ENCODE measurements at places on chromosomes 6 and 20. TPM values are rescaled to one million over a fixed set of nuclear protein-coding genes. Genes with fewer than 3 reads are reported as not detected.

The GMNN gene
- total RNA-seq, result 4.4 TPM

GRCh38 chr6:145235207-145235606 lies 500.1 kb downstream of the EPM2A start:
- H3K4me3 ChIP-seq, result no peak overlapping the region
- no peaks in the 10 kb centered on the region for H3K27me3 ChIP-seq
- no peaks in the 10 kb centered on the region for H3K36me3 ChIP-seq
- H3K4me1 ChIP-seq, result no peaks in the 10 kb centered on the region
- DNase-seq, result no peak

DNA sequence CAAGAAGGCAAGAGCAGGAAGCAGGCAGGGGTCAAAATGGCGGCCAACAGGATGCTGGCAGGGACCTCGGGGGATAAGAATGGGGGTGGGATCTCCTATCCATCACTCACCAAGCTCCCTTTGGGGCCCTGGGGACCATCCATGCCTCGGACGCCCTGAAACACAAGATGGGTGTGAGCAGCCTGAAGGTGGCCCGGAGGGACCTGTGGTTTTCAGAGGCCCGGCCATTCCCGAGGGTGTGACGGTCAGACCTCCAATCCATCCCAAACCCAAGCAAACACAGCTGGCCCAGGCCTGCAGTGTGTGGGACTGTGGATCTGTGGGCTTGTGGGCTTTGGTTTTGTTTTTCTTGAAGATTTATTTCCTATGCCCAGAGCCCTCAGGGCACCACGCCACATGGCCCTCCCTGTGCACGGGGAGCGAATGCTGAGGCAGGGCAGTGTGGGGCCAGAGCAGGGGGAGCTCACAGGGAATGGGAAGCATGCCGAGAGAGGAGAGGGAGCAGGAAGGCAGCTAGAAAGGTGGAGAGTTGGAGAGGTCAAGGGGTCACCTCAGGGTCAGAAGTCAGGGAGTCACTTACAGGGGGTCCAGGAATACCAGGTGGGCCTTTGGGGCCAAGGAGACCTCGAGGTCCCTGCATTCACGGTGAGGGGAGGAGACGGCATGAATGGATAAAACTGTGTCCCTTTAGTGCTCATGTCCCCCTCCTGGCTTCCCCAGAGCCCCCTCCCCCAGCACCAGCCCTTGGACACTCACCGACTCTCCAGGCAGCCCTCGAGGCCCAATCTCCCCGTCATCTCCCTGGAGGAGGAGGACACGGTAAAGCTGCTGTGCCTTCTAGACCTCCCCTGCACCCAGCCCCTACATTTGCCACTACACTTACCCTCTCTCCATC lies 14.5 kb downstream of the COL11A2 start:
- no peaks in the 10 kb centered on the region for H3K4me1 ChIP-seq
- H3K27ac ChIP-seq, result no peak overlapping the region
- no peaks in the 10 kb centered on the region for H3K36me3 ChIP-seq
- no peaks in the 10 kb centered on the region for H3K27me3 ChIP-seq
- DNase-seq, result no peak

DNA sequence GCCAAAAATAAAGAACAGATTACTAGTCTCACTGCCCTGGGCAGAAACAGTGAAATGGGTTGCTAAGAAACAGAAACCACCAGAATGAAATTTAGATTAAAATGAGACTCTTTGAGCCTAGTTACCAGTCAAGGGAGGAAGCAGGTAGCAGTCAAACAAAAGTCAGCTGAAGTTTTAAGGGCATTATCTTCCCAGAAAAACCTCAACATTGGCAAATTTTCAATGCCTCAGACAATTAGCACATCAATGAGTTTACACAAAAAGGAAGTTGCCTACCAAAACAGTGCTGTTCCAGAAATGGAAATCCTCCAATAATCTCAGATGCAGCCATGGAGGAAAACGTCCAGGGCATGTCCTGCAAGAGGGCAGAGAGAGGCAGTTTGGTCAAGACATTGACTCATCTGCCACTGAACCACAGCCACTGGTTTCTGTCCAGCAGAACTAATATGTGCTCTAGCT lies 399.7 kb upstream of the ADGRB3 start:
- no peak overlapping the region for H3K4me3 ChIP-seq
- DNase-seq, result no peak
- no peaks in the 10 kb centered on the region for H3K27me3 ChIP-seq
- H3K27ac ChIP-seq, result no peak overlapping the region
- no peaks in the 10 kb centered on the region for H3K36me3 ChIP-seq

- no peak for DNase-seq
- no peaks in the 10 kb centered on the region for H3K36me3 ChIP-seq
- H3K4me3 ChIP-seq, result peak overlapping the region; percentile 80
- peaks cover 26% of the 10 kb centered on the region for H3K4me1 ChIP-seq
- H3K27ac ChIP-seq, result peak overlapping the region; percentile 88
Measured at GRCh38 chr6:8434727-8435092, 635 bp downstream of the SLC35B3 start.
